ENCODE measurements at places on chromosomes 11 and 22.
A peak's percentile ranks its signal among the peaks of the same experiment; 100 is the strongest.

DNA sequence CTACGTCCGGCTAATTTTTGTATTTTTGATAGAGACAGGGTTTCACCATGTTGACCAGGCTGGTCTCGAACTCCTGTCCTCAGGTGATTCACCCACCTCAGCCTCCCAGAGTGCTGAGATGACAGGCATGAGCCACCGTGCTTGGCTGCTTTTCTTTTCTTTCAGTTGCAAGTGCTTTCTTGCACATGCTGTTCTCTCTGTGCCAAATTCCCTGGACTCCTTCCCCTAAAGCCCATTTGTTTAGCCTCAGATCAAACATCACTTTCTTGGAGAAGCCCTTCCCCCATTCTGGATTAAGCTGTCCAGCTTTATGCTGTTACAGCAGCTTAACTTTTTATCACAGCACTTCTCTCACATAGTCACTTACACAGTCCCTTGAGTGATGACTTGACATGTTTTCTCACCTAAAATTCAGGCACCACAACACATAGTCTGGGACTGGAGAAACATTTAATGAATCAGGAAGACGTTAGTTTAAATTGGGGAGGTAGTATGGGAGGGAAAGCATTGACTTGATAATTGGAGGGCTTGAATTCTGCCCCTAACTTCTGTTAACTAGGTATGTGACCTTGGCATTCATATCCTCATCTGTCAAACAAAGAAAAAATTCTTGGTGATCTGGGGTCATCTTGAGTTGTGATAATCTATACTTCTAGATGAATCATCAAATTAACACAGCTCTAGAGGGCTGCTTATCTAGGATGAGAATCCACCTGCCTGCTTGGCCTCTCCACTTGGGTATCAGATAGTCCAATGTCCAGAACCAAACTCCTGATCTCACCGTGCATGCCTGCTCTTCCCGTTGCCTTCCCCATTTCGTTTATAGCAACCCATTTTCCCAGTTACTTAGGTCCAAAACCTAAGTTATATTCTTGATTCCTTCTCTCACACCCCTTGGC lies 18.4 kb downstream of the ACO2 start:
- peak; percentile 70 for DNase-seq

DNA sequence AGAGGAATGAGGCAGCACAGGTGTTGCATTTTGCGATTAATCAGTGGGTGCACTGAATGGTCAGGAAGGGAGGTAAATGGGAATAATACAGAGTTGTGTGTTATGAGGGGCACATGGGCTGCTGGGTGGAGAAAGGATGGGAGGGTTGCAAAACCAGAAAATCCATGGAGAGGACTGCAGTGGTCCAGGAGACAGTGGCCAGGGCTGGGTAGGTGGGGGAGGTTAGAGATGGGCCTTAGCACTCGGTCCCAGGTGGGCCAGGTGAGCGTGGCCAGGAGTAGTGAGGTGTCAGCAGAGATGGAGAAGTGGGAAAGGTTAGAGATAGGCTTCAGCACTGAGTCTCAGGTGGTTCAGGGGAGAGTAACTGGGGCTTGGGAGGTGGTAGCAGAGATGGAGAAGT lies 399.1 kb upstream of the LARGE1 start:
- DNase-seq: no peak

- no peak for DNase-seq
These were observed 27.4 kb upstream of the SYT8 start for GRCh38 chr11:1807264-1807995.

DNA sequence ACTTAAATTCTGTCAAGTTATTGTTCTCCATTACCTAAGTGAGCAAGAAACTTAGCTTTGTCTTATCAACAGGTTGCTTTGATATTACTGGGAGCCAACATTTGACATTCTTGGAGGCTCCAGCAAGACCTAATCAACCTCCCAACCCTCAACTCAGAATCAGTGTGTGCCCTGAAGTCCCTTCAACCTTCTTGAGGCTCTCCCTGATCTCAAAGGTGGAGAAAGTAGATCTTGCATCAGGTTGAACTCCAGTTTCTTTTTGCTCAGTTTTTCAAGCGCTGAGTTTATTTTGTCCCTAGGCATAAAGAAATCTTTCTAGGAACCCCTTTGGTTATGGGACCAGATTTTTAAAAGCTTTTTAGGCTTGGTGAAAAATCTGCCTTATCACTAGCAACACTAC lies 1.4 kb downstream of the FAM111A start:
- DNase-seq: peak; percentile 0

GRCh38 chr11:109957000-109957399 lies 136.2 kb upstream of the ZC3H12C start:
- DNase-seq: no peak

DNA sequence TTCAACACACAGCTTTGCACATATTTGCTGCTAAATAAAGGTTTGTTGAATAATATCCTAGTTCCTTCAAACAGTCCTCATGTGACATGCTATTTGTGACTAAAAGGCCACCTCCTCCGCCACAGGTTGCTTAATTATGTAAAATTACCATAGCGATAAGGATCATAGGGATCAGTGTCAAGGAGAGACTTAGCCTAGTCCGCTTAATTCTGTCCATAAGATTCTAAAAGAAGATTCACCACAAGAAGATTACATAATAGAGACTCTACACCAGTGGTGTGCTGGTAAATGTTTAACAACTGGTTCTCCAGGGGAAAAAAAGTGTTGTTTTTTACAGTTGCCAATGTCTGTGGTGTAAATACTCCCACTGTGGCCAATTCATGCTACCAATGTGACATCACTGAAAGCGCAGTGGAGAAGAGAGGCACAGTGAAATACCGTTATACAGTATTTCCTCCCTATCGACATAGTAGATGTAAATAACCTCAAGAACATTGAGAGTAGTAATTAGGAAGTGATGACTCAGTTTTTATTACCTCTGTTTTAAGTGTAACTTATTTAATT lies 4.2 kb upstream of the CHRDL2 start:
- no peak for DNase-seq

DNA sequence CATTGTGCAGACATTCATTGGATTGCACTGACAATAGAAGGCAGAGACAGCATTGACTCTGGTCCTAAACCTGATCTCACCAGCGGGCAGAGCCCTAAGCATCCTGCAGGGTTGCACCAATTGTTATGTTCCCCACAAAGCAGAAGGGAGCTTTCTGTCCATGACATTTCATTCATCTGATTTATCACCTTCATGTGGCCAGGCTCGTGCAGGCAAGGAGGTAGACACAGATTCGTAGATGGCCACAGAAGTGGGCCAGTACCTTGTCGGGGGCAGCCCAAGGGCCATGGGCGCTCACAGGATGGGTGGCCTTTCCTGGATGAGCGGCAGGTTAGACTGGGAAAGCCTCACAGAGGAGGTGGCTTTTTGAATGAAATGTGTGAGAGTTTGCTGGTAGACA lies 2.9 kb downstream of the TSKU start:
- no peak for DNase-seq

DNA sequence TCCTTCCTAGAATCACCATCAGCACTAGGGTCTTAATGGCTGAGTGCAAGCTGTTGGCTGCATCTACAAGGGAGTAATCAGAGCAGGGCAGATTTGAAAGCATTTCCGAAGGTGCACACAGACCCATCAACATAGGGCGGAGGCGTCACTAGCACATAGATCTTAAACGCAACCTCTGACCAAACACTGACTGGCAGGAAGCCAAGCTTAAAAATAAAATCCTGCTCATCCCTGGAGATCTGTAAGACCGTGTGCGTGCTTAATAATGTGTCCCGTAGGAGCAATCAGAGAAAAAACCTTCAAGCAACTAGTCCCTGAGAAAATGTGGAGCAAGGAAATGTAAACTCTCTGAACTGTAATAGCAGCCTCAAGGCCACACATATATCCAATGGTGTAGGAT lies 470.5 kb downstream of the ETS1 start:
- no peak for DNase-seq

- DNase-seq: no peak
These were observed 10.2 kb upstream of the SSTR3 start for GRCh38 chr22:37222440-37222971.

- no peak for DNase-seq
These were observed 85.8 kb upstream of the RTL6 start for GRCh38 chr22:44583854-44584253.

- DNase-seq: peak; percentile 74
These were observed 142.4 kb downstream of the KIRREL3 start for GRCh38 chr11:126857860-126858808.

DNA sequence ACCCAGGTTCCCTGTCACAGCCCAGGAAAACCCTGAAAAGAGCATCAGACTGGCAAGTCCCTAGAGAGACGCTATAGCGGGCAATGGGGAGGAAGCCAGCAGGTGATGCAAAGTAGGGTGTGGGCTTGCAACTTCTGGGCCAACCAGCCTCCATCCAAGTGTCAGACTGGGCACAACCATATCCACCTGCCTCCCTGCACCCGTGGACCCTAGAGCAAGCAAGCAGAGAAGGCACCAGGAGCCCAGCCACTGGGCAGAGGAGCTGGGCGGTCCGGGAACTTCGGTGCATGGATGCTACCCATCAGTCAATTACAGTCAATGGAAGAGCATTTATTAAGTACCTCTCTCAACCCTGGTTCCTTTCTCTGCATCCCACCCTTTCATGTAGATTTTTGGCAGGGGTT lies 2.8 kb downstream of the NECTIN1 start:
- DNase-seq: no peak

DNA sequence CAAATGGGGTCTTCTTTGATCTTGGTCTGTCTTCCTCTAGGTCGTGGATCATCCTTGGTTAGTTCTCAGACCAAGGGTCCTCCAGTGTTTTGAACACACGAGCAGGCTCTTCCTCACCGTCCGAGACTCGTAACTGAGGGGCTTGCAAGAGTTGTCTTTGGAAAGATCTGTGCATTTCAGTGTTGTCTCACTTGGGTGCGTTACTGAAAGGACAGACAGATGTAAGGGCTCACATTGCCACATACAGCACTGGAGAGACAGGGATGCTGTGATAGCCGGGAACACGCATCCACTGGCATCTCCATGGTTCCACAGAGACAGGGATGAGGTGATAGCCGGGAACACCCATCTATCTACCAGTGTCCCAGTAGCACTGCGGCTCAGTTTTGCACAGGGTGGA lies 15.7 kb downstream of the GLB1L2 start:
- no peak for DNase-seq

GRCh38 chr11:22922672-22923071 lies 62.4 kb upstream of the CCDC179 start:
- no peak for DNase-seq

- DNase-seq: no peak
These were observed 52.7 kb downstream of the TBC1D22A start for GRCh38 chr22:46815132-46815531.

GRCh38 chr11:125941619-125942611 lies 3.9 kb upstream of the VSIG10L2 start:
- DNase-seq: peak; percentile 19

DNA sequence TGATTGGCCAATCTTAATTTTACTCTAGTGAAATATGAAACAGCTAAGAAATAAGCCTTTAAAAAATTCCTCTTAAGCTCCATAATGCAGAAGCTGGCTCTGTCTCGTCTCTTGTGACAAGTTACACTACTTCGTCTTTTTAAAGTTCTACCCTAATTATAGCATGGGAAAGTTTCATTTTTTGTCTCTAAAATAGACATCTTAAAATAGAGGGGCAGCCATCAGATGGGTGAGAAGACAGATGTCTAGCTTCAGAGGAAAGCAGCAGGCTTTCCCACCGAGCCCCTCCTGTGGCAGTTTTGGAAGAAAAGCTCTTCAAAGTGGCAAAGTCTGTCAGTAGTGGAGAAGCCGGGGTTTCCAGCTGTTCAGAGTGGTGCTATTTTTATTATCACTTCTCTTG lies 39.5 kb downstream of the XRRA1 start:
- DNase-seq: no peak

- DNase-seq: no peak
These were observed 2.4 kb downstream of the SMARCB1 start for GRCh38 chr22:23789121-23789520.

GRCh38 chr11:11787305-11788062 lies 54.3 kb upstream of the USP47 start:
- DNase-seq: peak; percentile 70

DNA sequence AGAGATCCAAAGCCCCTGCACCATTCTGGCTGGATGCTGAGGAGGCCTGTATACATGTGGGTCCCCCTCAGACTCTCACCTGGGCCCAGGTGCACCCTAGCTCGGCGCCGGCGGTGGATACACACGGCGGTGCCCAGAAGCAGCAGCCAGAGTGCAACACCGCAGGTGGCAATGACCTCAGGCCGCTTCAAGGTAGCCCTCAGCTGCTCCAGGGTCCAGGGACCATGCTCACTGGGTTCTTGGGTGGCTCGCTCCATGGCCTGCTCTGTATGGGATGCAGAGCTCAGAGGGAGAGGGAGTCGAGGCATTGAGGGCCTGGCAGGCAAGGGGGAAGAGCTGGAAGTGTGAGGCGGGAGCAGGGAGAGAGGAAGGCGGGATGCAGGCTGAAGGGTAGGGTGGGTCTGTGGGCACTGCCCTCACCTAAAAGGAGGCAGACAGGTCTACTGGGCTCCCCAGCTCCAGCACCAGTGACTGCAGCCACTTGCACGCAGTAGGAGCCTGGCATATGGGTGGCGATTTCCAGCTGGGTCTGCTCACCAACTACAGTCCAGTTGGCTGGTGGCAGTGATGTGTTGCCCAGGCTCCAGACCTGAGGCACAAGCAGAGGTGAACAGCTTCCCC lies 3.8 kb downstream of the ROBO4 start:
- DNase-seq: no peak

- DNase-seq: peak; percentile 57
These were observed 45.4 kb downstream of the GRAMD1B start for GRCh38 chr11:123475469-123475868.

DNA sequence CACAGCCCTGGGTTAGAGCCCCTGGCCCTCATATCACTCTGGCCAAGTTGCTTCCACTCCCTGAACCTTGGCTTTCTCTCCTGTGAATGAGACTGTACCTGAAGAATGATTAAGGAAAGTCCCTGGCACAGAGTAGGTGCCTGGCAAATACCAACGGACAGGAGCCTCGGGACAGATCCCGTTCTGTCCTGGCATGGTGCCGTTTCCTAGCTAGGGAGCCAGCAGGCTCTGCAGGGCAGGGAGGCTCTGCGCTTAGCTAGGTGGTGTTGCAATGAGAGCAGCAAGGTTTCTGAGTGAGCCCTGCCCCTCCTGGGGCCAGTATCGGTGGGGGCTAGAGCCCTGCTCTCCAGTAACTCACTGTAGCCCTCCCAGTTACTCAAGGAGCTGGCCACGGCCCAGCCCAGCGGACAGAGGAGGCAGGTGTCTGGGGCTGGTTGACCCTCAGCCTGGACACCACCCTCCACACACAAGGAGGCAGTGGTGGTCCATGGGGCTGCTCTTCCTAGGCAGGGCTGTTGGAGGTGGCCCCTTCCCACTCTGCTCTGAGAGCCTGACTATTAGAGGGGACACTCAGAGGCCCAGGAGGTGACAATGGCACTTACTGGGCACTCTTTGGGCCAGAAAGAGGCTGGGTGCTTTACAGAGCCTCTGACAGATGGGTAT lies 74.4 kb downstream of the NFAM1 start:
- no peak for DNase-seq

- no peak for DNase-seq
These were observed 30.6 kb downstream of the CAPN1 start for GRCh38 chr11:65212226-65212801.

GRCh38 chr11:65290448-65291165 lies 24.1 kb upstream of the CDC42EP2 start:
- DNase-seq: peak; percentile 100

- DNase-seq: no peak
These were observed 252.1 kb upstream of the PITPNB start for GRCh38 chr22:28171115-28171514.
